SK-N-SH (cell line): ENCODE measurements at places on chromosomes 7 and 10. TPM values are rescaled to one million over a fixed set of nuclear protein-coding genes. Genes with fewer than 3 reads are reported as not detected.

GRCh38 chr7:114414156-114415063 is at the start of gene FOXP2:
TSS of gene FOXP2 (plus strand) at chr7:114414815. CDS start at chr7:114426512, 11,697 bp downstream.
- H3K27ac ChIP-seq: no peak within 1 kb of the TSS
- no peak within 1 kb of the TSS for H3K4me3 ChIP-seq
- H3K36me3 ChIP-seq: no peaks in the 10 kb centered on the region

Gene FAM131B
- 43.6 and 50.1 TPM in 2 replicates for polyA plus RNA-seq

DNA sequence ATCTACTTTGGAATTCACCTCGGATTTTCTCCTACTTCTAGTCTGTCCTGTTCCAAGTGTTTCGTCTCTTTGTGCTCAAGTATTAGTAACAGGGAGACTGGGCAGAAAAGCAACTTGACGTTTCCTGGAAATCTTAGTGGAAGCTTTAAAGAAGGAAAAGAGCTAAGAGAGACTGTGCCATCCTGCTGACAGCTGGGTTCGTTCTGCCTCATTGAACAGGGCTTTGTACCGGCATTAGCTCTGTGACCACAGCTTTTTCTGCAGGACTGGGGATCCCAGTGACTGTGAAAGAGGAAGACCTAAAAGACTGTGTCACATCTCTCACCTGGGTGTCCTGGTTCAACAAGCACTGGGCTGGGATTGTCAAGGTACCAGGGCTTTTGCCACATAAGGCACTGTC is 70.8 kb upstream of the CDCA7L start:
- H3K36me3 ChIP-seq: no peaks in the 10 kb centered on the region
- no peaks in the 10 kb centered on the region for H3K4me1 ChIP-seq
- no peak for DNase-seq
- H3K27me3 ChIP-seq: peaks cover 38% of the 10 kb centered on the region
- H3K4me3 ChIP-seq: no peak overlapping the region

Gene ZSCAN25
- polyA plus RNA-seq: 14.9 and 18.7 TPM in 2 replicates

GRCh38 chr7:126972571-126972970 is 280.2 kb downstream of the GRM8 start:
- H3K4me3 ChIP-seq: no peak overlapping the region
- H3K27ac ChIP-seq: no peak overlapping the region
- no peaks in the 10 kb centered on the region for H3K27me3 ChIP-seq
- no peak for DNase-seq

Gene WDFY4
- not detected in 2 replicates for polyA plus RNA-seq

Gene ASAH2
- polyA plus RNA-seq: 1.8 and 2.5 TPM in 2 replicates

- DNase-seq: no peak
- H3K4me3 ChIP-seq: no peak overlapping the region
- no peaks in the 10 kb centered on the region for H3K4me1 ChIP-seq
- H3K27ac ChIP-seq: no peak overlapping the region
These were observed 983.0 kb downstream of the SORCS1 start for GRCh38 chr10:106181501-106181900.

- peak overlapping the region; percentile 91 for H3K27ac ChIP-seq
- no peaks in the 10 kb centered on the region for H3K27me3 ChIP-seq
- H3K4me3 ChIP-seq: no peak overlapping the region
These were observed 93.2 kb upstream of the KIF5B start for GRCh38 chr10:32149252-32149955.
